Activated CD4-positive, alpha-beta T cell treated with anti-CD3 and anti-CD28 coated beads for 36 hours (primary cell): ENCODE measurements at places on chromosomes 5 and 9.
A peak's percentile ranks its signal among the peaks of the same experiment; 100 is the strongest.

DNA sequence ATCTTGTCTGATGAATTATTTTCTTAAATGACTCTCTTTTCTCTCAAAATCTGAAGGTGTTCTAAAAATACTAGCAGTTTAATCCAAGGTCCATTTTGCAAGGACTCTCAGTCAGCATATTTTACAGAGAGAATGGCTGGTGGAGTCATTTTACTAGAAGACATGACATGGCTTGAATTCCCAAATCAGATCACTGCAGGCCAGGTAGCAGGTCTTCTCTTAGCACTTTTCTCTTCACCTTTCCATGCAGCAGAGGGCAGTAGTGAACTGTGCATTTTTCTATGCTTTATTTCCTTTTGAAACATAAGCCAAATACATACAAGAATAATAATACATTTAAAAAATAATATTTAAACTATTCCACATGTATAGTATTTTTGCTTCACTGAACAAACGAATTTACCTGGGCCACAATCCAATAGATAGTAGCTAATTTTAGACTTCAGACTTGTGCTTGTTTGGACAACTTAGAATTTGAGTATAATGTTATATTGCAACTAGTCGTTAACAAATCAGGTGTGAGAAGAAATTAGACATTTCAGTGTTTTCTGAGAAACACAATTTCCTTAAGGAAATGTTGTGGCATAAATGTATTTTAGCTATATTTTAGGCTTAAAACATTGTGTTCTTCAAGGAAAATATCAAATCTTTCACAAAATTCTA is 289.4 kb upstream of the DAB2 start:
- peak; percentile 52 for DNase-seq

DNA sequence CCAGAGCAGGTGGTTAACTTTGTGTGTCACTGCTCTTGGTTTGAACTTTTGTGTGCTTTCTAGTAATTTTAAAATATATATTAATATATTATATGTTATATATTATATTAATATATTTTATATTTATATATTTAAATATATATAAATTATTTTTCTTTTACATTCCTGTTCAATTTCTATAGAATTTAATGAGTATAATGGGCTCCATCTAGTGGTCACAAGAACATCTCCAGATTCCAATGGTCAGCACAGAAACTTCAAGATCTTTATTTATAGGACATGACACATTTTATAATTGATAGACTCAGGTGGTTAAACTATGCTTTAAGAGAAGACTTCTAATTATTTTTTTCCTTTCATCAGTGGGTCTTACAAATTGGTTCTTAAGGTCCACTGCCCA is 39.1 kb downstream of the COL23A1 start:
- DNase-seq = no peak

DNA sequence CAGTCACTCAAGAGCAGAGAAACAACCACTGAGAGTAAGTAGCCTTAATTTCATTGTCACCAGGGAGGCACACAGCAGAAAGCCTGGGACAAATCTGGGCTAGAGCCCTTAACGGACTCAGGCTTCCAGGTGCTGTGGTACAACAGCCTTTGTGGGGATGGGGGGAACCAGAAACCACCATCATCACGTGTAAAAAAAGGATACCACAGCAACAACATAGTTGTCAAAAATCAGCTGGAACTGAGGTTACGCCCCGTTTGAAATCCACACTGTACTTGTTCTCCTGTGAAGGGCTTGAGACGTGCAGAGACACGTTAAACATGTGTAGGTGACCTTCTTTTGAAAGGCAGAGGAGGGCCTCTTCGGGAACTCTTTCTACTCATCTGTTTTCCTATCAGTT is 16.6 kb upstream of the PLPP1 start:
- DNase-seq = no peak

GRCh38 chr5:18576586-18576985 is 942.3 kb downstream of the TAF11L14 start:
- DNase-seq = no peak

DNA sequence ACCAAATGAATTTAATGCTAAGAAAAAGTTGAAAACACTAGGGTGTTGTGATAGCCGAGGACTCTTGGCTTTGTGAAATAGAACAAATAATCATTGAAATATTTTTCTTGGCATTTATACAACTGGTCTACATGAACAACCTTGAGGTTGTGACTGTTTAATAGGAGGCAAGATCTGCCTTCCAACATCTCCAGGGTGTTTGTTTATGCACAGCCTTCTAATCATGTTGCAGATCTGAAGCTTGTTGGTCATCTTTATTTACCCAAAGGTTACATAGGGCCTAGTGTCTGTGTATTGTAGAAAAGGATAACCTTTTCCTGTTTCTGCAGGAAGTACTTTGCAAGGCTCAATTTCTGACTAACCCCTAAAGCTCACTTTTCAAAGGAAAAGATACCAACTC is 65.2 kb upstream of the RANBP3L start:
- no peak for DNase-seq

GRCh38 chr5:72012906-72013305 is 94.4 kb upstream of the MAP1B start:
- DNase-seq = no peak

- DNase-seq = no peak
These were observed 24.7 kb downstream of the PUM3 start for GRCh38 chr9:2819165-2819564.

DNA sequence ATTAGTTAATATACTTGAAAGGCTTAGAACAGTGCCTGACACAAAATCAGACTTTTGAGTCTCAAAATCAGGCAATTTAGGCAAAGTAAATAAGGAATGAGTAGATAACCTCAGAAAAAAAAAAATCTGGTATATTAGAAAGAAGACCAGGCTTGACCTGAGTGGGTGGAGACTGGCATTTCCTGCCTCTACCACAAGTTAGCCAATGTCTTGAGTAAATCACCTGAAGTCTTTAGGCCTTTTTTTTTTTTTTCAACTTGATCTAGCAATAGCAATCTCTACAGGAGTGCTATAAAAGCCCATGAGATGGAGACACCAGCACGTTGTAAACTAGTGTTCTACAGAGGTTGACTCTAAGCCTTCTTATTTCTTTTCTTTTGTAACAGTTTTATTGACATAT is 104.2 kb upstream of the RASEF start:
- no peak for DNase-seq

DNA sequence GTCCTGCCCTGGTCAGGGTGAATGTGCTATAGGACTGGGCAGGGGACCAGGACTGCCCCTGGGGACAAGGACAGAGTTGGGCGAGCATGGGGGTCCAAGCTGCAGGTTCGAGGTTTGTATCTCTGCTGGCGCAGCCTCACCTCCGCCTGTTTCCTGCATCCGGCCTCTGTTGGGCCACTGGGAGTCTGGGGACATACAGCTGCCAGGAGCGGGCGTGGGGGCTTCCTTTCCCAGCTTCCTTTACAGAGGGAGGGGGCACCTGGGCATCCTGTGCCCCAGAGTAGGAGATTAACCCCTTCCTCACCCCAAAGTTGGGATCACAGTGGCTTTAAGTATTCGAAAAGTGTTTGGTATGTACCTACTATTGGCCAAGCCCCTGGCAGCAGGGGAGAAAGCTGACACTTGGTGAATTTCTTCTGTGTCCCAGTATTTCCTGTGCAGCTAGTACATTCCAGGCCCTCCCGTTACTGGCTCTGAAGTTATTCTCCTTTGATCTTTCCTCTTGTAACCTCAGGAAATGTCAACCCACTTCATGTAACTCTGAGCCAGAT is 19.0 kb downstream of the OLFML2A start:
- no peak for DNase-seq

DNA sequence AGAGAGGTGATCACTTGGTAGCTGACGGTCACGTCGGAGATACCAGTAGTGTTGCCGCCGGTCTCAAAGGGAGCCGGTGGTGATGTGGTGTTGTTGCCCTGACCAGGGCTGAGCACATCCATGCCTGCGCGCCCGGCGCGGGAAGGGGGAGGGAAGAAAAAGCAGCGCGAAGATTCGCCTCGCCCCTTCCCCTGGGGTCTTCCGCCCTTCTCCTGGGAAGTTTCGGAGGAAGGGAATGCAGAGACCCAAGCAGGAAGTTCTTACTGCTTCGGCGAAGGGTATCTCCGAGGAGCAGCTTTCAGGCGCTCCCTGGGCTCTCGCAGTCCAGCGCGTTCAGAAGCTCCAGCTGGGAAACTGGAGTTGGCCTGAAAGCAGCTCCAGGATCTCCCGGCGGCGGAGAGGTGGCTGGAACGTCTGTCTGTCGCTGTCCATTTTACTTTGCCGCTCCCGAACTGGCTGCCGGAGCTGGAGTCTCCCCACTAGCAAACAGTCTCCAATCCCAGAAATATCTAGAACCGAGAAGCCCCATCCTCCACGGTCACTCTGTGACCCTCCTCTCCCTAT is 565 bp downstream of the HTR1A start:
- DNase-seq = no peak

- DNase-seq = peak; percentile 88
These were observed 69.3 kb upstream of the NIPAL4 start for GRCh38 chr5:157390551-157391297.

DNA sequence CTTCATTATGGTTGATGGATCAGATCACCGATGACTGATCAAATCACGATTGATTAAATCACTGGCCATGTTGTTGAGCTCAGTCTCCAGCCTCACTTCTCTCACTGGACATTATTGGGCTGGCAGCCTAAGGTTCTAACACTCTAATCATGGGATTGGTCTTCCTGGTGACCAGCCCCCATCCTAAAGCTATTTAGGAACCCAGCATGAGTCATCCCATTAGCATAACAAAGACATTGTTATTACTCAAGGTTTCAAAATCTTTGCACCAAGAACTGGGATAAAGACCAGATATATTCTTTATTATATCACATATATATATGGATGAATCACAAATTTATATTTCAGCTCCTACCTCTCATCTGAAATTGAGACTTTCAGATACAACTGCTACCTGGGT is 272.1 kb upstream of the IL12B start:
- DNase-seq = no peak
